Foreskin keratinocyte (primary cell): ENCODE measurements at places on chromosomes 12 and 14. TPM values are rescaled to one million over a fixed set of nuclear protein-coding genes. Genes with fewer than 3 reads are reported as not detected.

Gene ISM2
- total RNA-seq = 0.10 and 0.14 TPM in 2 replicates

Gene KITLG
- 9.0 and 16.7 TPM in 2 replicates for total RNA-seq

Gene EML5
- total RNA-seq = 0.39 and 0.78 TPM in 2 replicates

Gene CATSPERB
- total RNA-seq = 0.18 and 0.34 TPM in 2 replicates

Gene G2E3
- total RNA-seq = 26.0 and 26.8 TPM in 2 replicates
